IMR-90 (cell line): ENCODE measurements at places on chromosomes 12 and 14.

GRCh38 chr14:75568791-75569190 lies 9.6 kb upstream of the FLVCR2 start:
- DNase-seq = no peak

DNA sequence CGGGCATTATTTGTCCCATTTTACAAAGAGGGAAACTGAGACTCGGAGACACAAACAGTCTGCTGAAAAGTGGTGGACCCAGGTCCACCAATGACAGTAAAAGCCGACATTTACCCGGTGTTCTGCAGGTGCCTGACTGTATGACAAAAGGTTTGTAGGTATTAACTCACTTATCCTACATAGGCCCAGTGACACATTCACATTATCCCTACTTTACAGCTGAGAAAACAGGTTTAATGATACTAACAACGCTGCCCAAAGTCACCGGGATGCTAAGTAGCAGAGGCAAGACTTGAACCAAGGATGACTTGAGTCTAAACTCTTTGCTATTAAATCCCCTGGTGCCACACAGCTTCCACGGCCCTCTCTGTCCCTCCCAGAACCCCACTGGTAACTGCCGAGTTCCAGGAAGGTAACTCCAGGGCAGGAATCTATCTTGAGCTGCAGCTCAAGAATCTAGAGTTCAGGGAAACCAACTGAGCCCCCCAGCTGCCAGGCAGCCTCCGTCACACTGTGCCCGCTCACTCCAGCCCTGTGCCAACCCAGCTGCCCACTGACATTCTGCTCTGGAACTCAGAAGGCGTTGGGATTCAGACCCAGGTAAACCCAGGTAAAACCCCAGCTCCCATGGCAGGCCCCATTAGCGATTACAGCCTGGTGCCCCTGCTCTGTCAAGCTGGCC lies 33.7 kb downstream of the SYNE3 start:
- no peak for DNase-seq

DNA sequence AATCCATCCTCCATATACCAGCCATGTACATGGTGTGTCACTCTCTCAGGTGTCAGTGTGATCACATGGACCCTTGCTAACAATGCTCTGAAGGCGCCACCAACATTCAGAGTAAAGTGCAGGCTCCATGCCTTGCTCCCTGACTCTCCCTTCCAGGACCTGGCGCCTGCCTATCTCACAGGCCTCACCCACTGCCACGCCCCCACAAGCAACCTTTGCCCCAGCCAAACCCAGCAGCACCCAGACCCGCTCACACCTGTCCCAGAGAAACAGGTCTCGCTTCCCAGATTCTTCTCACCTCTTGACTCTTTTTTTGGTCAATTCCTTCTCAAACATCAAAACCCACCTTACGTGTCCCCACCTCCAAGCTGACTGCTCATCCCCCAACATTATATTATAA lies 52.3 kb downstream of the KCNK10 start:
- no peak for DNase-seq

DNA sequence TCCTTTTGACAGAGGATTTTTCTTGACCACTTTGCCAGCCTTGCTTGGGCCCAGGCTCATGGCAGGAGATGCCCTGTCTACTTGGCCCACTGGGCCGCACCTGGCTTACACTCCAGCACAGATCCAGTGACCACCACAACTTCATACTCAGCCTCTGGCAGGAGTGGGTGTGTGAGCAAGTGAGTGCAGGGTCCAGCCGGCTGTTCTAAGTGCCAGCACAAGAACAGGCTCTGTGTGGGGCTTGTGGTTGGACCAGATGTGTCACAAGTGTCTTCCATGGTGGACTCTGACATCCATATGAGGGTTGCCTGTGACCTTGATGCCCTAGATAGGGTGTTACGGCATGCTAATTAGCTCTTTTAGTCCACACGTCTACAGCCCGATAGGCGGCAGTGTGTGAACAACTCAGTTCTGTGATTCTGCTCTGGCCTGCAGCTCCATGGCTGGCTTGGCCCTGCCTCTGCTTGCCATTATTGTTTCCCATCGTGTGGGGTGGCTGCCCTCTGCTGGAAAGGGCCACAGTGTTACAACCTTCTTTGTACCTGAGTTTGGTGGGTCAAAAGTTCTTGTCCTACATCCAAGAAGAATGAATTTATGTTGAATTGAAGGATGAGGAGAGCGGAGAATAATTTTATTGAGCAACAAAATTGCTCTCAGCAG lies 1089.1 kb downstream of the SLC6A15 start:
- no peak for DNase-seq

GRCh38 chr14:27392153-27392552 lies 794.3 kb upstream of the NOVA1 start:
- DNase-seq = no peak

- no peak for DNase-seq
Measured at GRCh38 chr12:131711551-131712205, 788 bp downstream of the SFSWAP start.

- DNase-seq = no peak
Measured at GRCh38 chr12:39103552-39104165, 198.3 kb upstream of the CPNE8 start.

GRCh38 chr12:74889563-74890236 lies 319.9 kb downstream of the KCNC2 start:
- DNase-seq = peak; percentile 62

- DNase-seq = peak; percentile 77
Measured at GRCh38 chr12:89695100-89695499, 13.5 kb downstream of the ATP2B1 start.

GRCh38 chr12:9701380-9702154 lies 31.3 kb downstream of the CLECL1 start:
- DNase-seq = no peak

DNA sequence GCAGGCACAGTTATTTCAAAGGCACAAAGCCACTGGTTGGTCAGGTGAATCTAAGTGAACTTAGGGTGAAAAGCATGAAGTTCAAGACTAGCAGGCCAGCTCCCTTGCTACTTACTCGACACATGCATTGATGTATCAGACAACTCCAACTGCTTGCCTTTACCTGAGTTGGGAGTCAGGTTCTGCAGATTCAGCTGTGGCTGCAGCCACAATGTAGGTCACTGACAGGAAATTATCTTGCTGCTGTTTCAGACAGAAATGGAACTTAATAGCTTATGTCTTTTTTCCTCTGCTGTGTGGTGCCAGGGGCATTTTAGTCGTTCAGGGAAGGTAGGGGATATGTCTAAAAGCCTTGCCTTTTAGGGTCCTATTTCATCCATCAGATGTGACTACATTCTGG lies 125.6 kb upstream of the RPH3A start:
- no peak for DNase-seq

GRCh38 chr12:130385193-130385592 lies 47.5 kb downstream of the PIWIL1 start:
- no peak for DNase-seq

DNA sequence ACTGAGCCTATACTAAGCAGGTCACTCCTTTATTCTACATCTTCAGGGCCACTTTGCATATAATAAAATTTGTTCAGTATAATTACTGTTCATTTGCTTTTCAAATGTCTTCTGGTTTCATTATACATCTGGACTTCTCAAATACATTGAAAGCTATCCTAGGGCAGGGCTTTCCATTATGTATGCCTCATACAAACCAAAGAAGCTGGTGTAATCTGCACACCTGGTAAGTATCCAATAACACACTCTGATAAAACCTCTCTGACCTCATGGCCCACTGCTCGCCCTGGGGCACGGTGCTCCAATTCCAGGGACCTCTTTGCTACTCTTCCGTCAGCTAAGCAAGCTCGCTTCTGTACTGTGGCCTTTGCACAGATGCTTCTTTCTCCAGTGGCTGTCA lies 21.9 kb upstream of the ISM2 start:
- DNase-seq = no peak

DNA sequence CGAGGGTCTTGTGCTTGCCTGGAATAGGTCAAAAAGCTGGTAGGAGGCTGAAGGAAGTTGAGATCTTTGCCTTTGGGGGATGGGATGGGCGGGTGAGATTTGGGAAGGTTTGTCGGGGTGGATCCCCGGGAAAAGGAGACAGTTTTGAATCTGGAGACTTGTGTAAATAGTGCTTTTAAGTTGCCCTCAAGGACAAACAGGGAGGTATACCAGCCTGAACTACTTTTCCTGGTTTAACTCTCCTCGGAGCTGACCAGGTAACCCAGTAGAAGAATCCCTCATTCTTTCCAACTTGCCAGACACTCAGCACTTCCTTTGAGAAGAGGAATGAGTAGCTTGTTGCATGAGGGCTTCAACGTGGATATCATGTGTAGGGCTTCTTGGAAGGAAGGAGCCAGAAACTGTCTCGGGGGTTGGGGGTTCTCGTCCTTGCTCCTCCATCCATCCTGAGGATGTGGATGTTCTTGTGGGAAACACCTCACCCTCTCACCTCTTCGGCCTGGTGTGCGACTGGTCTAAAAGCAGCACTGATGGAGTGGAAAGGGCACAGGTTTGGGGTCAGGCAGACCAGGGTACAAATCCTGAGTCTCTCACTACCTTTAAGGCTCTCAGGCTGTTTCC lies 1.9 kb downstream of the TEAD4 start:
- peak; percentile 18 for DNase-seq

DNA sequence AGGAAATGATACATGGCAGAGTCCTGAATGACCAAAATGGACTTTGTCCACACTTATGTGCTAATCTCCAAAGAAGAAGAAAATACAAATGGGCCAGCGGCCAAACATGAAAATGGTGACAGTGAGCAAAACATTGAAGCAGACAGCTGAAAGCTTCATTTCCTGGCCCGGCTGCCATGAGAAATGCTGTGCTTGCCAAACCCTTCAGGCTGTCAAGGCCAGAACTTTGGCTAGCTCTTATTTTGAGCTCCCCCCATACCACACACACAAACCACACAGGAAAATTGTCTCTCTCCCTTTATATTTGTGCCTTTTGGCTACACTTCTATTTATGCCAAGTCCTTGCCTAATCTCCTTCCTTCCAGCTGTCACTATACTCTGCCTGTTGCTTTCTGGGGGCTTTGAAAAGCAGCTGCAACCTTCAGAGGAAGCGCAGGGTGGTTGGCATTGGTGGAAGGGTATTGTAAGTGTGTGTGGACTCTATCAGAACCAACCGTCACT lies 323.8 kb downstream of the RAD51B start:
- DNase-seq = peak; percentile 36

DNA sequence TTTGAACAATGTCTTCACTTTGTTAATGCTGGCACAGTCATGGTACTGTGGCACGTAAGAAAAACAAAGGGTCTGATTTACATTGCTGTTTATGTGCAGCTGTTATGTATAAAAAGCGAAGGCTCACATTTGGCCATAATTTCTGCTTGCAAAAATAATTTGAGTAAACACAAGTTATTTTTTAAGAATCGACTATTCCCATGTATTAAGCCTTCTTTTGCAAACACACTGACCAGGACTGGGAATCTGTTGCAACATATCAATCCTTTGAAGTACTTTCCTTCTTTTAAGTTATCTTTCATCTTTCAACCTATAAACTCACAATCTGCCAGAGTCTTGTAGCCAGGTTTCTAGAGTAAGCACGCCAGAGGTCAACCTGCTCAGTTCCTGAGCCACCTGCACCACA lies 145.4 kb upstream of the BMP4 start:
- DNase-seq = no peak

DNA sequence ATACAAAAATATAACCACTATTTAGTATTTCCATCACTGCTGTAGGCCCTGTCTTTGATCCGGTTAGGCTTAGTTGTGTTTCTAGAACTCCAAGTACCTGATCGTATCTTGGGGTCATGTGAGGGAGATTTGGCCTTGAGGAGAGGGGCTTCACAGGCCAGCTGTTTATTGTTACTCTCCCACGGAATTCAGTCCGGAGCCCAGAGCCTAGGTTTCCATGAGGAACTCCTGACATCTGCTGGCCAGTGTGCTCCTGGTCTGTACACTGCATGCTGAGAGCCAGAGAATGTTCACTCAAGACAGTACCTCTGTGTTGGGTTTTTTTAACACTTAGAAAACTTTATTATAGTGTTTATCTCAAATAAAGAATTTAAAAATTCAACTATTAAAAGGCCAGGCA lies 341.0 kb upstream of the TMEM132C start:
- no peak for DNase-seq

- DNase-seq = no peak
Measured at GRCh38 chr12:56545023-56545604, 23.5 kb downstream of the RBMS2 start.

DNA sequence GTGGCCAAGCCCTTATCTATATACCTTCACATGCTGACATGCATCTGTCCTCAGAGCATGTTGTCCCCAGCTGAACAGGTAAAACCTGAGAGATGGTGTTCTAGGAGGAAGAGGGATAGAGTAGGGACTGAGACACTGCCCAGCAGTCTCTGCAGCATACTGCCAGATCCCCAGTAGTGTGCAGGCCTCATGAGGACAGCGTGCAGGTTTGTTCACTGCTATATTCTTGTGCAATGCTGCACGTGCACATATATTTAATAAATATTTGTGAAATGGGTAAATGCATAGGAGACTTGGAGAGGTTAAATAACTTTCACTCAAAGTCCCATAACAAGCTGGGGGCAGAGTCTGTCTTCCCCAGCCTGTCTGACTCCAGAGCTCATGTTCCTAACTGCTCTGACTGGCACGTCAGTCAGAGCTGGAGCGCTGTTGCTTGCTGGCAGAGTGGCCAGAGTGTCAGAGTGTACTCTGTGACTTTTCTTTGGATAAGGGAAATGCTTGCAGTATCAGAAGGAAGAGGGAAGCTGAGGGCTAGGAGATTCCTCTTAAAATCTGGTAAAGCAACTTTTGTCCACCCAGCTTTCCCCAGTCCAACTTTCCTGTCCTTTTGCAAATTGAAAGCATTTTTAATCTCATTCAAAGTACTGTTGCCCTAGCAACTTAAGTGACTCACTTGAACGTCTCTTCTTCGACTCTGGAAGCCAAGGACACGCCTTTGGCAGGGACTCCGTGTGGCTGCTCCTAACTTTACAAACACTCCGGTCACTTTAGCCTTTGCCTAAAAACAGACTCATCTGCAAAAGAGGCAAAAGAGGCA lies 14.9 kb upstream of the POLR3B start:
- DNase-seq = peak; percentile 75

DNA sequence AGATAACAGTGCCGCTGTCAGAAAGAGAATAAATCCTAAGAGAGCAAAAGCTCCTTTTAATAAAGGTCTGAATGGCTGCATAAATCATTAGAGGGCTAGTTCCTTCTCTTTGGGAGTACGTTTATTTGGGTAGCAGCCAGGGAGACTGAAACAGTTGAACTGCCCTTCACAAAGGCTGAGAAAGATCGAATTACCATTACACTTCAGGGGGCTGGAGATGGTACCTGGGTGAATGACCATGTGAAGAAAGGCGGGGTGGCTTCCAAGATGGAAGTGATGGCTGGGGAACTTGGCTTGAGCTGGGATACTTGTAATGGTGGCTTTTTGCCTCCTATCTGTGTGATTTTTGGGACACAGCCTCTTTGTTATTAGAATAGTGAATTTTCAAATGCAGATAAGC lies 1.7 kb upstream of the FGD4 start:
- no peak for DNase-seq

DNA sequence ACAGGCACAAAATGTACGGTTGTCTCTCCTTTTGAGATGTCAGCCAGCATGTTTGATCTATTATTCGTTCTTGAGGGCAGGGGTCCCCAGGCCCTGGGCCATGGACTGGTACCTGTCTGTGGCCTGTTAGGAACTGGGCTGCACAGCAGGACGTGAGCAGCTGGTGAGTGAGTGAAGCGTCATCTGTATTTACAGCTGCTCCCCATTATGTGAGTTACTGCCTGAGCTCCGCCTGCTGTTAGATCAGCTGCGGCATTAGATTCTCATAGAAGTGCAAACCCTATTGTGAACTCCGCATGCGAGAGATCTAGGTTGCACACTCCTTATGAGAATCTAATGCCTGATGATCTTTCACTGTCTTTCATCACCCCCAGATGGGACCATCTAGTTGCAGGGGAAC lies 41.4 kb upstream of the SCN8A start:
- peak; percentile 15 for DNase-seq

- DNase-seq = no peak
Measured at GRCh38 chr14:57502586-57503254, 9.1 kb upstream of the CCDC198 start.
